ENCODE measurements at places on chromosomes 1 and 21.

DNA sequence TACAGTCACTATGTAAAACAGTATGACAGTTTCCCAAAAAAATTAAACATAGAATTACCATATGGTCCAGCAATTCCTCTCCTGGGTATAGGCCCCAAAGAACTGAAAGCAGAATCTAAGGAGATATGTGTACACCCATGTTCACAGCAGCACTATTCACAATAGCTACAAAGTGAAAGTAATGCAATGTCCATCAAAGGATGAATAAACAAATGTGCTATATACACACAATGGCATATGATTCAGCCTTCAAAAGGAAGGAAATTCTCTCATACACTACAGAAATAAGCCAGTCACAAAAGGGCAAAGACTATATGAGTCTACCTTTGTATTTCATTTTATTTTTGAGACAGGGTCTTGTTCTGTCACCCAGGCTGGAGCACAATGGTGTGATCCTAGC, 120.4 kb downstream of the TOMM20 start:
- no peak for DNase-seq

- no peak for DNase-seq
Measured at GRCh38 chr1:160116283-160117147, 956 bp downstream of the ATP1A2 start.

- no peak for DNase-seq
Measured at GRCh38 chr1:177126267-177126666, 38.2 kb downstream of the ASTN1 start.

GRCh38 chr1:169078163-169078883, 28.2 kb upstream of the ATP1B1 start:
- no peak for DNase-seq

DNA sequence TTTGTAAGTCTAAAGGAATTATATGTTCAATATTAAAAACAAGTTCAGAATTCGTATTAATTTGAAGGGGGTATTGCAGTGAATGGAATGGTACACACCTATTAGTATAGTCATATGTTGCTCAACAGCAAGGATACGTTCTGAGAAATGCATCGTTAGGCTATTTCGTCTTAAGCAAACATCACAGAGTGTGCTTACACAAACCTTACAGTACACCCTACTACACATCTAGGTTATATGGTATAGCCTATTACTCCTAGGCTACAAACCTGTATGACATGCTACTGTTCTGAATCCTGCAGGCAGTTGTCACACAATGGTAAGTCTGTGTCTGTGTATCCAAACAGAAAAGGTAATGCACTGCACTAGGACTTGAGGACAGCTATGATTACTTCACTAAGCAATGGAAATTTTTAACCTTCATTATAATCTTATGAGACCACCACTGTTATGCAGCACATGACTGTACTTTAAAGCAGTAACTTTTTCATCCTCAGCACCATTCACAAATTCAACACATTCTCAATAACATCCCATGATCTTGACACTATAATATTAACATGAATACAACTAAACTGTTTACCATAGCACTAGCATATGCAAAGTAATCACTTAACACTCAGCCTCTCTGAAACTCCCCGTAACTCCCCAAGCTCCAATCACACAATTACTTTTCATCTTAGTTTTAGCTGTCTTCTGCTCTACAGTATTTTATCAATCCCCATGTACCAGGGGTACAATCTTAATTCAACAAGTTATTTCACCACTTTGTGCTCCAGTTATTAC, 14.4 kb upstream of the PSMG1 start:
- DNase-seq = no peak

GRCh38 chr1:43722810-43723209, 15.5 kb downstream of the ST3GAL3 start:
- no peak for DNase-seq

DNA sequence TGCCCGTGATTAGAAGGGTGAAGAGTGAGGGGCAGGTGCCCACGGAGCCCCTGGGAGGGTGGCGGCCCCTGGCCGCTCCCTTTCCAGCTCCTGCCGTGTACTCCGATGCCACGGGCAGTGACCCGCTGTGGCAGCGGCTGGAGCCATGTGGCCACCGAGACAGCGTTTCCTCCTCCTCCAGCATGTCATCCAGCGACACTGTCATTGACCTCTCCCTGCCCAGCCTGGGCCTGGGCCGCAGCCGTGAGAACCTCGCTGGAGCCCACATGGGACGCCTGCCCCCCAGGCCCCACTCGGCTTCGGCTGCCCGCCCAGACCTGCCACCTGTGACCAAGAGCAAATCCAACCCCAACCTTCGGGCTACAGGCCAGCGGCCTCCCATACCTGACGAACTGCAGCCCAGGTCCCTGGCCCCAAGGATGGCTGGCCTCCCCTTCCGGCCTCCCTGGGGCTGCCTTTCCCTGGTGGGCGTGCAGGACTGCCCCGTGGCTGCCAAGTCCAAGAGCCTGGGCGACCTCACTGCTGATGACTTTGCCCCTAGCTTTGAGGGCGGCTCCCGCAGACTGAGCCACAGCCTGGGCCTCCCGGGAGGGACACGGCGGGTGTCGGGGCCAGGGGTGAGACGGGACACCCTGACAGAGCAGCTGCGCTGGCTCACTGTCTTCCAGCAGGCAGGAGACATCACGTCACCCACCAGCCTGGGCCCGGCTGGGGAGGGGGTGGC, 22.0 kb downstream of the PANK4 start:
- DNase-seq = no peak

DNA sequence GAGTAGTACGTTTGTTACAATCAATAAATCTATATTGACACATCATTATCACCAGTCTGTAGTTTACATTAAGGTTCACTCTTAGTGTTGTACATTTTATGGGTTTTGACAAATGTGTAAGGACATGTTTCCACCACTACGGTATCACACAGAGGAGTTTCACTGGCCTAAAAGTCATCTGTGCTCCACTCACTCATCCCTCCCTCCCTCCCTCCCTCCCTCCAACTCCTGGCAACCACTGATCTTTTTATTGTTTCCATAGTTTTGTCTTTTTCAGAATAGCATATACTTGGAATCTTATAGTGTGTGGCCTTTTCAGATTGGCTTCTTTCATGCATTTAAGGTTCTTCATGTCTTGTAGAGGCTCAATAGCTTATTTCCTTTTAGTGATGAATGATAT, 44.1 kb upstream of the RHOU start:
- no peak for DNase-seq

GRCh38 chr1:19091196-19091953, 118.7 kb downstream of the UBR4 start:
- DNase-seq = no peak

GRCh38 chr21:46459024-46459355, 299 bp downstream of the DIP2A start:
- no peak for DNase-seq

DNA sequence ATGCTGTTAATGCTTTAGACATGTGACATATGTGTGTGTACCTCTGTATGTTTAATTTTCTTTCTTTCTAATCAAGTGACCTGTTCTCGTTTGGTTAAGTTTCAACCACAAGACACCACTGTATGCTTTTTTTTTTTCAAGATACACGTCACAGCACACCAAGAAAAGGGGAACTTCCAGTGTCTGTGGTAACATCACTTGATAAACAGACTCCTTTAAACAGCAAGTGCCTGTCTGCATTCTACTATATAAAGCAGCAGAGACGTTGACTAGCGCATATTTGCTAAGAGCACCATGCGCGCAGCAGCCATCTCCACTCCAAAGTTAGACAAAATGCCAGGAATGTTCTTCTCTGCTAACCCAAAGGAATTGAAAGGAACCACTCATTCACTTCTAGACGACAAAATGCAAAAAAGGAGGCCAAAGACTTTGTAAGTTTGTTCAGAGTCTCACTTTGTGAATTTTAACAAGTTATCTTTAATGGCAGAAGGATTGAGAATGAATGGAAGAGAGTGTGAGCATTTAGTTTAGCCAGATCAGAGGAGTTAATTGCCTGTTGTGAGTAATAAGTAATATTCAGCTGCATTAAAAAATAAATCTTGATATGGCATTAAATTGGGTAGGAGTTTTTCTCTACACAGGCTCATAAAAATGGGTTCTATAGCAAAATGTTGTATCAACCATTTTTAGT, at the start of gene RGS1:
Gene RGS1, plus strand, starts transcription at position 275 of the 691 bp plus-strand sequence. Its CDS starts 20 bp downstream, at position 295.
- no peak for DNase-seq

GRCh38 chr1:230509281-230509977, 83.3 kb upstream of the PGBD5 start:
- DNase-seq = no peak

GRCh38 chr1:40305451-40305850, 11.6 kb downstream of the COL9A2 start:
- DNase-seq = no peak

GRCh38 chr1:65625528-65625927, 167.2 kb upstream of the PDE4B start:
- DNase-seq = no peak

GRCh38 chr1:62796221-62796620, 12.3 kb downstream of the ATG4C start:
- no peak for DNase-seq

DNA sequence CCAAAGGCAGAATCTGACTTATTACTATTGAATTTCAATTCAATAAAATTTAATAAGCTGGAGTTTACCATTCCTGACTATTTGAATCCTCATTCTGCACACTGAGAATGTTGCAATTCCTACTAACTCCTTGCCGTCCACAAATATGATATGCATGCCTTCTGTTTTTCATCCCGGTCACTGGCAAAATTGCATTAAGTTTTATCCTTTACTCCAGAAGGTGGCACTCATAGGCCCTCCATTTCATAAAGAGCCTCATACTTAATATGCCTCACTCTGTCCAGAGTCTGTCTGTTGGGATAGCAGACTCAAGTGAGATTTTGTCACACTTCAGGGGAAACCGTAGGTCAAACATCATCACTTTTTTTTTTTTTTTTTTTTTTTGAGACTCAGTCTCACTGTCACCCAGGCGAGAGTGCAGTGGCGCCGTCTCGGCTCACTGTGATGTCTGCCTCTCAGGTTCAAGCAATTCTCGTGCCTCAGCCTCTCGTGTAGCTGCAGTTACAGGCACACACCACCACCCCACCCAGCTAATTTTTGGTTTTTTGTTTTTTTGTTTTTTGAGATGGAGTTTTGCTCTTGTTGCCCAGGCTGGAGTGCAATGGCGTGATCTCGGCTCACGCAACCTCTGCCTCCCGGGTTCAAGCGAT, 27.3 kb downstream of the F11R start:
- no peak for DNase-seq

- DNase-seq = no peak
Measured at GRCh38 chr1:176696109-176696508, 233.1 kb downstream of the PAPPA2 start.

DNA sequence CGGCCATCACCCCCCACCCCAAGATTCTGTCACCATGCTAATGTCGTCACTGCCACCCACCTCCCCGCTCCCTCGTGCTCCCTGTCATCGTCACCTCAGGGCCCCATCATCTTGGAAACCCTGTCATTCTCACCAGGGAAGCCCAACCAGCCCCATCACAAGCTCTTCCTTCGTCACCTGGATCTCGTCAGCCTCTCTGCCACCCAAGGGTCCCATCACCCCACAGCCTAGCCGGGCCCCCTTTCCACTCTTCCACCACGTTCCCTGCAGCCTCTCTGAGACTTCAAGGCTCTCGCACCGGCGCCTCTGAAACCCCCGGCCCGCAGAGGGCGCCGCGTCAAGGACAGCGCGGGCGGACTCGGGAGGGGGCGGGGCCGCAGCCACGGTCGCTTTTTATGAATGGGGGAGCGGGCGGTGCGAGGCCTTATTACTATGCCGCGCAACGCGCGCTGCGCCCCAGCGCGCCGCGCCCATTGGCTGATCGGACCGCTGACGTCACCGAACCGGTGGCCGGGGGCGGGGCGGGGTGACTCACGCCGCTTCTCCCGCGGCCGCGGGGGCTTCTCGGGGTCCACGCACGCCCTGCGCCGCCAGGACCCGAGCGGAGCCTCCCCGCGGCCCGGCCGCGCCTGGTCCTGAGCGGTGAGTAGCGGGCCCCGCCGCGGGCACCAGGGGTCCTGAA, at the start of gene GPR3:
Gene GPR3, plus strand, starts transcription at position 527 of the 682 bp plus-strand sequence. CDS start 1,177 bp downstream, outside the sequence.
- no peak for DNase-seq

DNA sequence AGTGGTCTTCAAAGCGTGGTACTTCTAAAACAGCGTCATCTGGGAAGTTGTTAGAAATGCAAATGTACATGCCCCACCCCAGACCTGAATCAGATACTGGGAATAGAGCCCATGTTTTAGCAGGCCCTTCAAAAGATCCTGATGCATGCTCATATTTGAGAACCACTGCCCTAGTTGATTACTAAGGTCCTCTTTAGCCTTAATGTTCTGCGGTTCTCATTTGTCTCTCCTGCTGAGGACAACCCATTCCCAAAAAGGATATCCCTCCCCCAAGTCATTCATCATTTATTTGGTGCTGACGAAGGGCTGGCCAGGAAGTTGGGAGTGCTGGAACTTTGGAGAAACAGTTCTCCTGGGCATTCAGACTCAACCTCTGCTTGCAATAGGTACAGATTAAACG, 92.4 kb upstream of the RALGPS2 start:
- DNase-seq = no peak

- DNase-seq = no peak
Measured at GRCh38 chr1:2255420-2256369, 27.6 kb downstream of the SKI start.

DNA sequence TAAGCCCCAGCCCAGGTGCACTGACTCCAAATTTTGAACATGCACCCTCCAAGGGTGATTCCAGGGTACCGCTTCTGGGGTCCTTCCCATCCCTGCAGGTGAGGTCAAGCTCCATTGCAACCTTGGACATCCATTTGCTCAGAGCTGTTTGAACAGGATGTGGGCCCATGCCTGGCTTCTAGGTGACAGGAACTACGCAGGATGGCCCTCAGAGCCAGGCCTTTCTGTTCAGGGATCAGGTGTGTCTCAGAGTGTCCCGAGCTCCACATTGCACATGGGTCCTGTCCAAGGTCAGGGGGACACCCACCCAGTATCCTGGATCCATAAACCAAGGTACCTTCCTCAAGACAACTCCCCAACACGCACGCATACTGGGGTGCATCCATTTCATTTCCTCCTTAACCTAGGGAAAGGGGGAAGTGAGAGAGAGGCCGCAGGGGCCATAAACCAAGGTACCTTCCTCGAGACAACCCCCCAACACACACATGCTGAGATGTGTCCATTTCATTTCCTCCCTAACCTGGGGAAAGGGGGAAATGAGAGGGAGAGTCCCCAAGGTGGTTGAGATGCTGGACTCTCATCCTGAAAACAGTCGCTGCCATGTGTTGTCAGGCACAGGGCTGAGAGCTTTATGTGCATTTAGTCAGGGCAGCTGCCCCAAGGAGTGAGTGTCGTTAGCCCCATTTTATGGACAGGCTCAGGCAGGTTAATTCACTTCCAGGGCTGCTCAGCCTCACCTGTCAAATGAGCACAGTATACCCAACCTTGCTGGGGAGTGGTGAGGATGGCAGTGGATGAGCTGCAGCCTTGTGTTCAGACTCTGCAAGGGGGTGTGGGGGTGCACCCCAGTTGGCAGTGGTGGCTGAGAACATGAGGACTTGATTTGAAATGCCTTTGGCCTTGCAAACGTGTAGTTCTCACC, 2.1 kb downstream of the SLC66A1 start:
- no peak for DNase-seq

DNA sequence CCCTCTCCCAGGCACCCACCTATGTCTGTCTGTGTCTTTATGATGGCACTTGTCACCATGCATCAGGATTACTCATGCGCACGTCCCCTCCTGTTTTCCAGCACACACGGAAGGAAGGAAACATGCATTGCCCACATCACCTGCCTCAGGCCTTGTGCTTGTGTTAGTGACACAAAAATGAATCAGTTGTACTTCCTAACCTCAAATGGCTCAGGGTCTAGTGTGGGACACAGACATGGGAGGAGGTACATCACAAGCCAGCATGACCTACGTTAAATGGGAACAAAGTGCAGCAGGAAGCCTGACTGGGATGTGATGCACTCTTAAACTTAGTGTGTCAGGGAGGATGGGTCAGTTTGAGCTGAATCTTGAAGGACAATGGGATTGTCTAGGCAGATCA, 126.7 kb downstream of the TRABD2B start:
- DNase-seq = no peak

Data from NCI-H2081 treated with DMSO at 0.1 percent for 48 hours (cell line).